ENCODE measurements at places on chromosomes 7 and 10.

DNA sequence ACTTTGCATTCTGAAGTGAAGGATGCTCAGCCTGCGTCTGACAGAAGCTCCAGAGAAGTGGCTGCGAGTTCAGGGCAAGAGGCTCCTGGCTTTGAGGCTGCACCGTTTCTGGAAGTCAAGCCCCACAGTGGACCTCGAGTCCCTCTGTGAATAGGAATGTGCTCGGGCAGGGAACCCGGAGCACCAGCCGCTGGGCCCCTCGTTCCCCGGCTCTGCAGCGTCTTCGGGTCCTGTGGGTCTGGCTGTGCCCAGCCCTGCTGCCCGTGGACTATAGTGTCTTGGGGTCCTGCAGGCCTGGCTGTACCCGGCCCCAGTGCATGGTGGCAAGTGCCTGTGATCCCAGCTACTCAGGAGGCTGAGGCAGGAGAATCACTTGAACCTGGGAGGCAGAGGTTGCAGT, 45.3 kb upstream of the PRKAR1B start:
- no peak for DNase-seq

- no peak for DNase-seq
Observed at GRCh38 chr10:73818402-73818801, 7.0 kb upstream of the NDST2 start.

DNA sequence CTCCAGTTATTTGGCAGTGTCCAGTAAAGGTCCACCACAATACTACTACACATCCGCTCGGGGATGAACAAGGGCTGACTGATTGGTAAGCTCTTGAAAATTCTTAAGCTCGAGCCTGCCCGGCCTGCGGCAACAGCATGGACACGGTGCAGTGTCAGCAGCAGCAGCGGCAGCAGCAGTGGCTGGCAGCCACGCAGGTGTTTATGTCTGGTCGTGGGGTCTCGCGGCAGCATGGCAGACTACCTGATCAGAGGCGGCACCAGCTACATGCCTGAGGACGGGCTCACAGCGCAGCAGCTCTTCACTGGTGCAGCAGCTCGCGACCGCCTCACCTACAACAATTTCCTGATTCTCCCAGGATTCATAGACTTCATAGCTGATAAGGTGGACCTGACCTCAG, 19.6 kb upstream of the TRIM24 start:
- DNase-seq, result no peak

DNA sequence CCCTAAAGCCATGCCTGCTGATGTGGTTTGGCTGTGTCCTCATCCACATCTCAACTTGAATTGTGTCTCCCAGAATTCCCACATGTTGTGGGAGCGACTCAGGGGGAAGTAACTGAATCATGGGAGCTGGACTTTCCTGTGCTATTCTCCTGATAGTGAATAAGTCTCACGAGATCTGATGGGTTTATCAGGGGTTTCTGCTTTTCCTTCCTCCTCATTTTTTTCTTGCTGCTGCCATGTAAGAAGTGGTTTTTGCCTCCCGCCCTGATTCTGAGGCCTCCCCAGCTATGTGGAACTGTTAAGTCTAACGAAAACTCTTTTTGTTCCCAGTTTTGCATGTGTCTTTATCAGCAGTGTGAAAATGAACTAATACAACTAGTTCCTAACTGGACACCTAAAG, 11.8 kb downstream of the MACROH2A2 start:
- no peak for DNase-seq

DNA sequence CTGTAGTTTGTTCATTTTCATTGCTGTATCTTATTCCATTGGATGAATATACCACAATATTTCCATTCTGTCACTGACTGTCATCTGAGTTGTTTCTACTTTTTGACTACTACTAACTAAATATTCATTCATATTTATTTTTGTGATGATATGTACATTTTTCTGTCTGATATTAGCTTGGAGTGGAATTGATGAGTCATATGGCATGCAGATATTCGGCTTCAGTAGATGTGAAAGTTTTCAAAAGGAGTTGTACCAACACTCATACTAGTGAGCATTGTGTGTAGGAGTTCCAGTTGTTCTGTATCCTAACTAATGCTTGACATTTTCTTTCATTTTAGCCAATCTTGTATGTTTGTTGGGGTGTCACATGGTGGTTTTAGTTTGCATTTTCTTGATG, 7.7 kb downstream of the RUNDC3B start:
- DNase-seq, result no peak

DNA sequence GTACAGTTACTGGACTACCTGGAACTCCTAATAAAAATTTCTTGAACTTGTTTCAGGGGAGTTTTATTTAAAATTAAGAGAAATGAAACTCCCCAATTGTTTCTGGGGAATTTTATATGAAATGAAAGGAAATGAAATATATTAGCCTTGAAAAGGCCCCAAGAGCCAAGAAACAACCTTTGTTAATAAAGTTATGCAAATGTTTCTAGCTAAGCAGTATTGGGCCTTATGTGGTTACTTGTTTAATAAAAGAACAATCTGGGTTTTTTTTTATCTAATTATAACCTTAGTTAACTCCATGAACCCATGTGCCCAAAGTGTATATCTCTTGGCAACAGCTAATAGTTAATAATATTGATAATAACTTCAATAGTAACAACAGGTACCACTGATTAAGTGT, 222.8 kb downstream of the EXOC4 start:
- DNase-seq, result no peak

- no peak for DNase-seq
Observed at GRCh38 chr7:41425926-41426325, 277.0 kb downstream of the INHBA start.

GRCh38 chr10:98474628-98475027, 27.9 kb upstream of the HPS1 start:
- DNase-seq, result no peak

- no peak for DNase-seq
Observed at GRCh38 chr10:74842301-74842954, 16.0 kb downstream of the KAT6B start.

DNA sequence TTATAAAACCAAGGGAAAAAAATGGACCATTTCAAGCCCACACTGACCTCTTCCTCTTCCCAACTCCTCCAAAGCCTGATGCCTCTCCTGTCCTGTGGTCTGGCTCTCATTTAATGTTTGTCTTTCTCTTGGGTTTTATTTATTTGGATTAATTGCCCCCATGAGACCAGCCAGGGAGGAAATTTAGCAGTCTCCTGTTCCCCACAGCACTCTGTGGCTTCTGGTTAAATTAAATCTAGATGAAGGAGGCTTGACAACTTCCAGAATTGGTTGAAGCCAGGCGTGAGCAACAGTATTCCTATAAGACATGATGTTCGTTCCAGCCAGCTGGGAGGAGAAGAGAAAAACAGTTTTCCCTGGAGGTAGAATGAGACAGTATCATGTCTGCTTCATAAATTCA, 15.1 kb upstream of the PRLHR start:
- no peak for DNase-seq

- DNase-seq, result no peak
Observed at GRCh38 chr10:35300063-35300699, 36.1 kb upstream of the CCNY start.

Measured in DND-41 (cell line).